Substantia nigra (tissue), 51 donors: ENCODE measurements at places on chromosomes 2 and 18.
A peak's percentile ranks its signal among the peaks of the same experiment; 100 is the strongest.

DNA sequence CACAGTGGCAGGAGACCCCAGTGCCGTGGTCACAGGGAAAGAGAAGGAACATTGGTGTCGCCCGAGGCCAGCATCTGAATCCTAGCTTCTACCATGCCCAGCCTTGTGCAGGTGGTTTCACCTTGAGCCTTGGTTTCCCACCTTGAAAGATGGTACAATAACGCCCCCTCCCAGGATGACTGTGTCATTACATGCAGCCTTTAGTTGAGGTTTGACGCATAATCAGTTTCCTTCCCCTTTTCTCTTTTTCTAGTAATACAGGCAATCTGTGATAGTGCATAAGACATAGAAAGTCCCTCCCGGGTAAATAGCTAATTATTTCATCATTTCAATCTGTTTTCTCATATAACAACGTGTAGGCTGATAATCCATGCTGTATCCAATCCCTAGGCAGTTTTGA is 29.8 kb upstream of the ZNF407 start:
- DNase-seq = no peak

DNA sequence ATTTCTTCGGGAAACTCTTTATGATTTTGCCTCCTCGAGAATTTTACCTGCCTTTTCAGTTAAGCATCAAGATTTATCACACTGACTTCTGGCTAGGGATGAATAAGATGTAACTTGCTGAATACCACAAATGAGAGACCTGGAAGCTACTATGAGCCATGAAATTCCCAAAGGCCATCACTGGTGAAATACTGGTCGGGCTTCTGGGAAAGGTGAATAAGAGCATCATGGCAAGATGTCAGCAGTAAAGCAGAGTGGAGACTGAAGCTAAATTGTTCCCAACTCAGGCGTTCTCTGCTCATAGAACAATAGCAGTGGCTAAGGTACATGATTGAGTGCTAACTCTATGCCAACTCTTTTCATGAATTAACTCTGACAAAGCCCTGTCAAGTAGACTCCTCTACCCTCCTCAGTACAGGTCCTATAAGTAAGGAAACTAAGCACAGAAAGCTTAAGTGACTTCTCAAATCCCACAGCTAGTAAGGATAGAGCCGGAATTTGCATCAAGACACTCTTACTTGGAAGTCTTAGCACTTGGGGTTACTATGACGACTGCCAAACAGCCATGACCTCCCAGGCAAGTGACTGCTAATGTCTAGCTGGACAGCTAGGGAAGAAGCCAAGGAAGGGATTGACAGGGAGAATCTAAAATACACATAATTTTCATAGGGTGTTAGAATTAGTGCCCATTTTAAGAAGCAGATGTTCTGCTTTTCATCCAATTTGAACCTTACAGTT is 22.7 kb upstream of the DSC3 start:
- DNase-seq = no peak

GRCh38 chr2:106124905-106125549 is 69.1 kb downstream of the UXS1 start:
- no peak for DNase-seq

- no peak for DNase-seq
Measured at GRCh38 chr18:54671291-54671881, 80.3 kb downstream of the DYNAP start.

DNA sequence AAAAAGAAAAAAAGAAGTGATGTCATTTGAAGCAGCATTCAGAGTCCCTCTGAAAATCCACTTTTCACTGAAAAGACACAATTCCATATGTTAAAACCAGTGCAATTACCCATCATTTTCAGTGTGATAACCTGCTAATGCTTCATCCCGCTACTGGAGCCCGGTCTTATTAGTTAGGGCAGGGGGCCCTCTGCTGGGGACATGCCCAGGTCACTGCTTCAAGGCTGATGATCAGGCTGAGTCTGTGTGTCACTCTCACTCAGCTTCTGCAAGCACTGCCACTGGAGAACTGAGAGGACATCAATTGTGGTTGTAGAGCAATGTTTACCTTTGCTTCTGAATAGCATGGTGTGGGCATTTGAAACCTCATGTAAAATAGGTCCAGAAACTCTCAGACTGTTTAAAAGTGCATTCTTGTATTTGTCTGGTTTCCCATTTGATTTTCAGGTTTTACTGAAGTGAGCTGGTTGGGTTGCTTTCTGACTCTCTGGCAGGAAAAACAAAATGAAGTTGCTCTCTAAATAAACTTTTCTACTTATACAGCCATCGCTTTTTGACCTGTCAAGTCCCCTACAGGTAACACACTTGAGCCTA is 49.2 kb upstream of the NXPH2 start:
- peak; percentile 16 for DNase-seq

- DNase-seq = no peak
Measured at GRCh38 chr2:222714361-222715241, 43.1 kb downstream of the MOGAT1 start.
